ENCODE measurements at places on chromosomes 12 and 14.

GRCh38 chr14:49966971-49967630 lies 74.2 kb downstream of the ARF6 start:
- no peak for DNase-seq

DNA sequence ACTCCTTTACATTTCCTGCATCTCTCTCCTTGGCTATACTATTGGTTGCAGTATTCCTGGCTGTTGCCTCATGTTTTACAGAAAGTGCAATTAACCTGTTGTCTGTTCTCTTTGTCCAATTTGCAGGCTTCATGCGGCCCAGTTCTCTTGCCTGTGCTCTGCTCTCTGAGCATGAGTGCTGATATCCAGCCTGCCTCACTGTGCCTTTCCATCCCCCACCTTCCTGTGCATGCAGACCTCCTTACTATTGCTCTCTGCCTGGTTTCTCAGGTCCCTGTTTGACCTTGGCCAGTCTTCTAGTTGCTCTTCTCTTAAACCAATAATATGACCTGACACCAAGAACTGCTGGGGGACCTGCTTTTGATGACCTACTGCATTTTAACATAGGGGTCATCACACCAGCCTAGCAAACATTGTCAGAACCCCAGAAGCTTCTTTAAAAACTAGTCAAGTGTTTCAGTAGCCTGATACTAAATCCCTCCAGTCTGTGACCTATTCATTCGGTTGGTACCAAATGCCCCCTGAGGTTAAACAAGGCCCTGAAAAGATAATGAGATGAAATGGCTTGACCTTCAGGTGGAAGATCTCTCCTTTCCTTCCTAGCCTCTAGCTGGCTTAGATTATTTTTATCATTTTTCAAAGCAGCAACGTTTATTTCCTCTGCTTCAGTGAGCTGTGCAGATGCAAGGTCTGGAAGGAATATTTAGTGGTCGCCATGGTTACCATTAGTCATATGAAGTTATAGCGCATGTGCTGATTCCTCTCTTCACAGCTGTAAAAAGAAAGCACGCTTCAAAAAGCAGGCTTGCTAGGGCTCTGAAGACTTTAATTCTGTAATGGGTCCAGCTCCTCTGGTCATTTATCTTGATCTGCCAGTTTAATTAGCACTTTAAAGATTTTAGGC lies 216.5 kb downstream of the PHLDA1 start:
- DNase-seq: no peak

- DNase-seq: no peak
These were observed 91.3 kb downstream of the RPS29 start for GRCh38 chr14:49494836-49495235.

- no peak for DNase-seq
These were observed 732.9 kb upstream of the TBX3 start for GRCh38 chr12:115416869-115417268.

- no peak for DNase-seq
These were observed at the start of gene GRIN2B for GRCh38 chr12:13981296-13981962. Gene GRIN2B, minus strand, starts transcription at chr12:13981602. Its CDS starts 115,394 bp downstream, at chr12:13866208.

GRCh38 chr12:77609016-77609415 lies 221.7 kb upstream of the NAV3 start:
- DNase-seq: no peak

- DNase-seq: no peak
These were observed 9.8 kb downstream of the DHRS1 start for GRCh38 chr14:24289649-24290280.

GRCh38 chr14:54188064-54188666 lies 208.6 kb upstream of the CDKN3 start:
- DNase-seq: no peak

GRCh38 chr12:88693837-88694445 lies 113.7 kb upstream of the KITLG start:
- DNase-seq: no peak

DNA sequence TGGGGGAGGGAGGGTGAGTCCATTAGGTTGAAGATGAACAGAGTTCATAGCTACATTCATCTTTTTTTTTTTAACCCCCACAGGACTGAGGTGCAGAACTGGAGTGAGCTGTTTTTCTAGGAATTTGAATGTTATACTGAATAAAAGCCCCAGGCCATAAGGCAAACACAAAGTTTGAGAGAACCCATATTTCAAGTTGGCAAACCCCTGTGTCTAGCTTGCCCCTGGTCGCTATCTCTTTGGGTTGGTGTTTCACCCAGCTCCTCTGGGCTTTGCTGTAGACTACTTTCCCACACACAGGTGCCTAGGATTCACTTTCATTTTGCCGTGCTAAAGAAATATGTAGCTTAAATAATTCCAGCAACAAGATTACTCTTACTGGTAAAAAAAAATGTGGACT lies 5.2 kb upstream of the LMO3 start:
- DNase-seq: no peak

GRCh38 chr12:68440068-68440581 lies 108.0 kb upstream of the MDM1 start:
- no peak for DNase-seq

DNA sequence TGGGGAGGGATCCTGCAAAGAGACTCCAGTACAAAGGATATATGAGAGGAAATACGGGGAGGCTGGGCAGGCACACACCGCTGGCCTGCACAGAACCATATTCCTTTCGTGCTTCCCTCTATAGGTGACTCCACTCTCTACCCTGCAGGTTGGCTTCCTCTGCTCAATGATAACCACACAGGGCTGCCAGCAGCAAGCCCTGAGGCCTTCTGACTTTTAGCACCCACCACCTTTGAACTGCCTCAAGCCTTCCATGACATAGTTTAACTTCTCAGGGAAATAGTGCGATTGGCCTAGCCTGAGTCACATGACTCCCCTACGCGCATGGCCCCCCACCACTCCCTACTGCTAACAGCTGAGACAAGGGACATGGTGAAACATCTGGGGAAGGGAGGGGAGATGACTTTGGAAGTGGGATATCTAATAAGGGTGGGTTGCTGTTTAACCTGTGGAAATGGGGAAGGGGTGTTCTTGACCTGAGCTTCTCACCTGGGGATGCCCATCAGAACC lies 3.0 kb upstream of the FOXN3 start:
- DNase-seq: no peak

DNA sequence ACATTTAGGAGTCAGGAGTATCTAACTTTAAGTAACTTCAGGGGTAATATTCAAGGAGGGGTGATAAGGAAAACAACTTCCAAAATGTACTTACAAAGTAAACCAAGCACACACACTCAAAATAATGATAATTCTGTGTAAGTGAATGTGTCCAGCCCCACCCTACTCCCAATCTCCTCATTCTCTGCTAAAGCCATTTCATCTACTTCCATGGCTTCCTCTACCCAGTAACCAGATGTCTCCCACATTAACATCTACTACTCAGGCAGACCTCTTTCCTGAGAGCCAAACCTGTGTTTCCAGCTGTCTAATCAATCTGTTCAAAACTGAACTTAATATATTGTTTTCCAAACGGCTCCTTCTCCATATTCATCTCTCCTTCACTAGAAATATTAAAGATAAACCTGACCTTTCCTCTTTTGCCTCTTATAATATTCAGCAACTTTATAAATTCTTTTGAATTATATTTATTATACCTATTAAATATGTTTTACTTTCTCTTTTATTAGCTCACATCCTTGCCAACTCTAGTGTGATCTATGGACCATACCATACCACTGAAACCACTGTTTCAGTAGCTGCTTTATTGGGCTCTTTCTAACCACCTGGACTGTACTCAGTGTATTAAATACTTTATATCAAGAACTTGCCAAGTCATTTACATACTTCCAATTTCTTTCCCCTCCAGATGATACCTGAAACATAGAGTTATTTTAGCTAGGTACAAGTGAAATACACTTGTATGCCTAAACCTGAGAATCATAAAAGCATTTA lies 170.7 kb downstream of the PPFIA2 start:
- no peak for DNase-seq

- DNase-seq: no peak
These were observed 23.1 kb upstream of the LRTM2 start for GRCh38 chr12:1797011-1797901.

DNA sequence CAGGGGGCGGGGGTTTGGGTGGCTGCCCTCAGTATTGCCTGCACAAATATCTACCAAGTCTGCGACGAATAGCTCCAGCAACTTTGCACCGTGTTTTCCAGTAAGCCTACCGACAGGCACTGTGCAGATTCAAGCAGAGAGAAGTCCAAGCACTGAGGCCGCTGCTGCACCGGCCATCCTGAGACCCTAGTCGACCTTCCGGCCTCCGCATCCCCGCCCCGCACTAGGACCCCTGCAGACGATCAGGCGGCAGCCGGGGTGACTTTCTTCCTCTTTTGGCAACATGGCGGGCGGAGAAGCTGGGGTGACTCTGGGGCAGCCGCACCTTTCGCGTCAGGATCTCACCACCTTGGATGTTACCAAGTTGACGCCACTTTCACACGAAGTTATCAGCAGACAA lies at the start of gene EIF2S3B:
EIF2S3B (plus strand) TSS at position 271 of the 400 bp plus-strand sequence; CDS start at position 284, 13 bp downstream.
- DNase-seq: no peak

- no peak for DNase-seq
These were observed 211.4 kb downstream of the GRIN2B start for GRCh38 chr12:13769966-13770365.

DNA sequence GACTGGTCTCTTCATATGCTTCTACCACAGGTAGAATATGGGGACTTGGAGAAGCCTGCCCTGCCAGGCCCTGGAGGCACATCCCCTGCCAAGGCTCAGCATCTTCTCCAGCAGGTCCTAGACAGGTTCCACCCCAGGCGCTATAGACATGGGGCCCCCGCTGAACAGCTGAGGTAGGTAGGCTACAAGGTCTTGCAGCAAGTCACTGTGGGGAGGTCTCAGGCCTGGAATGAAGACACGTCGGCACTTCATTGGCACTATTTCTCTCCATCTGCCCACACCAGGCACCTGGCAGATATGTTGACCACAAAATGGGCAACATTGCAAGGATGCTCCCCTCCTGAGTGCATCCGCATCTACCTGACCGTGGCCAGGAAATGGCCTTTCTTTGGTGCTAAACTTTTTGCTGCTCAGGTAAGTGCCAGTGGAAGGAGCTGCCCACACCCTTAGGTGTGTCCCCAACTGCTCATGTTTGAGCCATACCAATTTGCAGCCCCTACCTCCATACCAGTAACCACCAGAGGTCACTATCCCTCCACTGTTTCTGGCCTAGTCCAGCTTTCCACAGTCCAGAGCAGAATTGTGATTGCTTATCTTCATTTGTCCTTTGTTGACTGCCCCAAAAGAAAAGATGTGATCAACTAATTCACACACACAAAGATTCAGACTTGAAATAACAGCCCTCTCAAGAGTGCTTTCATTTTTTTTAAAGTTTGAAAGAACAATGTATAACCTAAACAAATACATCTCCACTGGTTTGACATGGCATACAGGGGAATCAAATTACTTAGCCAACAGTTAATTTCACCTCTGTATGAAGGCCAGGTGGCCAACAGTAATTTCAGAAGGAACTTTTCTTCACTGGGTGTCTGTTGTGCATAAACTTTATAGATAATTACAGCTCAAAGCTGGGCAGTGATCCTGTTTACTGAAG lies 16.1 kb downstream of the PIGH start:
- no peak for DNase-seq

DNA sequence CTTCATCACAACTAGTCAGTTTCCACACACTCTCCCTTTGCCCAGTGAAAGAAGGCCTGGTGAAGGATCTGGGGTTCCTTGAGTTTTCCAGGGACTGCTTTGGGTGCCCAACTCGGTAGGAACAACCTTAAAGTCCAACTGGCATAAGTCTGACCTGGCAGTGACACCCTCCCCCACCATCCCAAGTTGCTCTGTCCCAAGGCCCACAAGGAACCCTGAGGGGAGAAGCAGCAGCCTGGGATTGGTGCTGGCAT lies 1.6 kb downstream of the KMT2D start:
- DNase-seq: no peak

DNA sequence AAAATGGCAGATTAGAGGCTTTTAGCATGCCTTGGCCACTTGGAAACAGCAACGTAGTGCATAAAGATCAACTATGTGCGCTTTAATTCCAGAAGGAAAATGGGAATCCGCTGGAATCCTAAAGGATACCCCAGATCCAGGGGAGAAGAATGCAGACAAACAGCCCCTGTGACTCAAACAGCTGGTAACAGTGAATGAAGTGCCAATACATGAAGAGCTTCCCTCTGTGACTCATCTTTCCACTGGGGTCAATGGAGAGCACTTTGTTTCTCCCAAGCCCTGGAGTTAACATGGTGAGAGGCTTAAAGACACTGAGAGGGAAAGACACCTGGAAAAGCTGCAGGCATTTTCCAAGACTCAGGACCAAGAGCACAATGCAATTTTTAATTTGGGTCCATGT lies 263.1 kb downstream of the CEP128 start:
- DNase-seq: no peak

Measured in NK-92 treated with Interleukin-12 subunit alpha and Interleukin-12 subunit beta, amount 100 ng/mL, for 24 hours (cell line).